ENCODE measurements at places on chromosomes 12 and 14.

- DNase-seq: no peak
Observed at GRCh38 chr12:39780913-39781446, 161.4 kb upstream of the ABCD2 start.

DNA sequence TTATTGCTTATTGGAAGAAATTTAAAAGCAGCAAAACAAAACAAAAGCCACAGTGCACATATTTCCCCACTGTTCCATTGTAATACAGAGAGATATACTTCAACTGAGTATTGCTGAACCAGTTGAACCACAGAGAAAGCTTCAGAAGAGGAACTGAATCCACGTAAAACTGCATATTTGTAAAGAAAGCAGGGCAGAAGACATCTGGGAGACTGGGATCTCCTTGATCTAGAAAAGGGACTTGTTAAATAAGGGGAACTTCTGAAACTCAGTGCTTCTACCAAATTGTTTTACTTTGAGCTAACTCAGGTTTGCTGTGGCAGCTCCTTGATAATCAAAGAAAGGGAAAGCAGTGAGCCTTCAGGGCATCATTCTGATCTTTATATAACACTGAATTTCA is 411.1 kb upstream of the MDGA2 start:
- no peak for DNase-seq

DNA sequence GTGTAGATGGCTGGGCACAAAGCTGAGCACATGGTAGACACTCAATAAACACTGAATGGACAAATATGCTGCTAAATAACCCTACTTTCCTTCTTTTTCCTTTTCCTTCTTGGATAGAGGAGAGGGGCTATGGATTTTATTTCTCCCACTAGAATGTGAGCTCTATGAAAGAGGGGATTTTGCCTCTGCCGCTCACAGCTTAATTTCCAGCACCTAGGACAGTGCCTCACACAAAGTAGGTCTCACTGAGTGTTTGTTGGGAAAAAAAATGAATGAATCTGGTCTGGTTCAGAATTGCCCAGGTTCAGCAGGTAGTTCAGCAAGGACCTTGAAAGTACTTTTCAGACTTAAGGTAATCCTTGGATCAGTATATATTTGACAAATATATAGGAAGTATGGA is 65.5 kb downstream of the WSCD2 start:
- no peak for DNase-seq

DNA sequence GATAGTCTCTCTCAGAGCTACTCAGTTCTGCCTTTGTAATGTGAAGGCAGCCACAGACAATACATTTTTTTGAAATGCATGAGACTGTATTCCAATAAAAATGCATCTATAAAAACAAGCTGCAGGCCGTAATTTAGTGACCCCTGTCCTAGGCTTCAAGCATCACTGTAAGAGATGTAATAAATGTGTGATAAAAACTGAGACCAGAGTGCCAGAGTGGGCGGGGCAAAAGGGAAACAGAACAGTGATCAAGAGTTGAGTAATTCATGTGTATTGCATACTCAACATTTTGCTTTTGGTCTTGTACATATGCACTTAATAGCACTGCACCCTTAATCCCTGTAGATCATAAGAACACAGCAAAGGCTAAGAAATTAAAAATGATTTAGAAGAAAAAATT is 743.5 kb downstream of the DIO2 start:
- DNase-seq: no peak

DNA sequence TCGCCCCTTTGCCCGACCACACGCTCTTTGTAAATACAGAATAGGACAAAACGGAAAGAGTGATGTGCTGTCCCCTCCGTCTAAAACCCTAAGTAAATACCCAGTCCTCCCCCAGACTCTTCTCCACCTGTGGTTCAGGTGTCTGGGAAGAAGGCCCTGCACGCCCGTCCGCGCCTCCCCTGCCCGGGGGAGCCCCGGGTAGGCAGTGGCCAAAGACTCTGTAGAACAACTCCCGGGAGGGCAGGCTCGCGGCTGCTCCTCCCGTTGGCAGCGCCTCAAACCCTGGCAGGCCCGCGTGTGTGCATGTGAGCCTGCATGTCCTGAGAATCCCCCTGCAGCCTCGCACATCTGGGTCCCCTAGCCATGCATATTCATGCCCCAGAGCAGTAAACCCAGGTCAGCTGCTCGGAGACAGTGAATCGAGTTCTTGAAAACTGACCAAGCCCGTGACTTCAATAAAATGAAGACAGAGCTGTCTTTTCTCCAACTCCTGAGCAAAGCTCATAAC is 165.8 kb downstream of the MON2 start:
- DNase-seq: no peak

GRCh38 chr12:116053479-116054200 is 223.9 kb downstream of the MED13L start:
- DNase-seq: no peak

DNA sequence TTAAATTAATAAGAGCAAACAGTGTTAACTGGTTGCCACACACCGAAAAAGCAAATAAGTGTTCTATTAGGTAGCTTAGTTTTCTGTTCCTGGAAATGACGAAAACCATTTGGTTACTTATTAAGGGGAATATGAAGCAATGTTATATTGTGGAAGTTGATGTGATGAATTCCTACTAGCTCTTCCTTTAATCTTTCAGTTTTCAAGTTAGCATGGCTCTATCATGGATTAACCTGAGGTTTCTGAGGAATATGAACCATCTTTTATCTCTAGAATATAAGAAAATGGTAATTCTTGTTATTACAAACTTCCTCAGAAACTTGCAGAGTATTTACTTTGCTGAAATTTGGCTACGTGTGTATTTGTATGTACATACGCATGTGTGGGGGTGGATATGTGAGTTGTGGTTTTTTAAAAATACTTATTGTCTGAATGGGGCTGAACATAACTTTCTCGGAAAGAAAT is 245.7 kb downstream of the KCNC2 start:
- no peak for DNase-seq

- DNase-seq: no peak
Observed at GRCh38 chr12:71639341-71639760, 24.3 kb downstream of the ZFC3H1 start.

All from naive thymus-derived CD8-positive, alpha-beta T cell (primary cell).